ENCODE measurements at places on chromosomes 7 and 10. TPM values are rescaled to one million over a fixed set of nuclear protein-coding genes. Genes with fewer than 3 reads are reported as not detected.

The GALNT11 gene
- 42.7 TPM for total RNA-seq

The WDR86 gene
- total RNA-seq = 8.5 TPM

The IQUB gene
- 0.88 TPM for total RNA-seq

The PDK4 gene
- 0.36 TPM for total RNA-seq

The SKIDA1 gene
- total RNA-seq = 0.29 TPM

- no peaks in the 10 kb centered on the region for H3K36me3 ChIP-seq
- H3K27me3 ChIP-seq = no peaks in the 10 kb centered on the region
- peak; percentile 38 for DNase-seq
Measured at GRCh38 chr7:15399441-15399840, 162.4 kb downstream of the AGMO start.

DNA sequence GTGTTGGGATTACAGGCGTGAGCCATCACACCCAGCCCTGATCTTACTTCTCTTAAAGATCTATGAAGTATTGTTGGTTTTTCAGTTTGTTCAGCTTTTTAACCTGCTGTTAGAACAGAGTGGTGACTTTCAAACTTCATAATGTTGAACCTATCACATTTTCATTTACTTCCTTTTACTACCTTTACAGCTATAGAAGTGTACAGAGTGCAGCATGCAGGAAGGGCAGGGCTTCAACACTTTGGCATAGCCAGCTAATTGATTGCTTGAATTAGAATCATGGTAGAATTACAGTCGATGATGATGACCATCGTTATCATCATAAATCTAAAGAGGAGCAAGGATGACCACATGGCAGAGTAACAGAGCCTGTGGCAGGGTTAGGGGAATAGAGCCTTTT, 55.5 kb downstream of the AOAH start:
- no peaks in the 10 kb centered on the region for H3K27me3 ChIP-seq
- no peak overlapping the region for H3K4me3 ChIP-seq
- no peaks in the 10 kb centered on the region for H3K36me3 ChIP-seq
- H3K27ac ChIP-seq = no peak overlapping the region
- peaks cover 10% of the 10 kb centered on the region for H3K4me1 ChIP-seq

Data from osteoblast (primary cell).